Choroid plexus epithelial cell (primary cell): ENCODE measurements at places on chromosomes 4 and X.
A peak's percentile ranks its signal among the peaks of the same experiment; 100 is the strongest.

DNA sequence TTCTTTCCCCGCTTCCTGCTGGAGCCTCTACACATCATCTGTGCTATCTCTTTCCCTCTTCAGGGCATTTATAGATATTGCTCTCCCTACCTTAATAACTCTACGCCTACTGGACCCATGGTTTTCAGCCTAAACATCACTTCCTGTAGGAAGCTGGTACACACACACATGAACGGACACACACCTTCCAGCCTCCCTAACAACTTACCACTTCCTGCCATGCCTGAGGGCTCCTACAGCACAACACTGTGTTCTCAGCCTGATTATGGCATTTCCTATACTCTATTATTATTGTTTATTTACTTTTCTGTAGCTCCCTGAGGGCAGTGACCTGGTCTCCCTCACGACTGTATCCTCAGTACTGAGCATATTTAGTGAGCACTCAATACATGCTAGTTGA, 163.6 kb upstream of the MAP3K15 start:
- DNase-seq, result no peak

- peak; percentile 88 for DNase-seq
These were observed 141.8 kb downstream of the CBR4 start for GRCh38 chr4:168868044-168868781.

DNA sequence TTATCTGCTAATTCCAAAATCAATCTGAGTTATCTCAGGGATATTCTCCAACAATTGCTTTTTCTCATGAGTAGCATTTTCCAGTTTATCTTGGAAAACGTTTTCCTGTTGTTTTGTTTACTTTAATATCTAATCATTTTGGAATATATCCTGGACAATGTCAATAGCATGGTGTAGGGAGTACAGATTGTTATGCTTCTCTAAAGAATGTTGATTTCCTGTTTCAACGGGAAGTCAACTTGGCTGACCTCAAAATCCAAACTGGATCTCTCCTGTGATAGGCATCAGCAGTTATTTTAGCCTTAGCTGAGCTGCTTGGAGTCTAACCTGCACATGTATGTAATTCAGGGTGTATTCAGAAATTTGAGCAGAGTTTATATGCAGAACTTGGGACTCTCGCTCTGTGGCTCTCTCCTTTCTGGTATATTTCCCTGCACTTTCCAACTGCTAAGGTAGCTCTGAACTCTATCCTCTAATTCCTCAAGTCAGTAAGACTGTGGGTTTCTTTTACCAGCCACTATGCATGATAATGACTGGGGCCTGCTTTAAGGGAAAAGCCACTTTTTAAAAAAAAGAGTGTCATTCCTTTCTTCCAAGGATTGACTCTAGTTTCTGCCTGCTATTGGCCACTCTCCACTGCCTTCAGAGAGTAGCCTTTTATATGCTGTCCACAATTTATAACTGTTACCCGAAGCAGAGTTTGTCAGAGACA, 7.7 kb downstream of the PRSS48 start:
- no peak for DNase-seq

GRCh38 chr4:8346838-8347605, 77.5 kb downstream of the HTRA3 start:
- no peak for DNase-seq

GRCh38 chr4:160373911-160374310, 1271.0 kb downstream of the RAPGEF2 start:
- DNase-seq, result no peak

DNA sequence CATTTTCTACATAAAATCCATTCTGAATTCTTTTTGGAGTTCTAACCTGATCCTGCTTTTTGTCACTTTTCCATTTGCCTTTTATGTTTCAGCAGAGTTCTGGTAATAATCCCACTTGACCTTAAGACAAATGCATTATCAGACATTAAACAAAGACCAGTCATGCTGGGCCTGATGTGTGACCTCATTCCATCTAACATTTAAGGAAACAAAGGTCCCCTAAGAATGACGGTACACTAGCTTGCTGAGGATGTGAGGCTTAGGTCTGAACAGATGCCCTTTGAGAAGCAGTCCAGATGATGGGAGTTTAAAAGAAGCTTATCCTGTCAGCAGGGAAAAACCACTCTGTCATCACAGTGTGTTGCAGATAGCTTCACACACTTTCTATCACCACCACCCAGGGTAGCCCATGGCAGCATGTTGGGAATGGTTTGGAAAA, 38.1 kb upstream of the PDE5A start:
- DNase-seq, result no peak

GRCh38 chr4:38925492-38926413, 58.1 kb downstream of the FAM114A1 start:
- DNase-seq, result no peak

DNA sequence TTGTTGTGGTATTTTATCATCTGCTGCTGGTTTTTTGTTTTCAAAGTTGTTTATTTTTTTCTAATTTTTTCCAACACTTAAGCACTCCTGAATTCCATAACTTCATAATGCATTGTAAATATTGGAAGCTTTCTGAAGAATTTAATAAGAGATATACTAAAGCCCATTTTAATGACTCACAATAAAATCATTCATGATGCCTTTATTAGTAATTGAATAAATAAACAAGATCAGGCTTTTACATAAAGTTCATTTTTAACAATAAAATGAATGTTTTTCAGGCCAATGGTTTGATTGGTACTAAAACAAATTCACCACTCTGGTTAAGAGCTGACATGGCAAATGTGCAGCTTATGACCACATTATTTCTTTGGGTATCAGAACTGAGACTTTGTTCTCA, 408.2 kb upstream of the SMIM31 start:
- no peak for DNase-seq

DNA sequence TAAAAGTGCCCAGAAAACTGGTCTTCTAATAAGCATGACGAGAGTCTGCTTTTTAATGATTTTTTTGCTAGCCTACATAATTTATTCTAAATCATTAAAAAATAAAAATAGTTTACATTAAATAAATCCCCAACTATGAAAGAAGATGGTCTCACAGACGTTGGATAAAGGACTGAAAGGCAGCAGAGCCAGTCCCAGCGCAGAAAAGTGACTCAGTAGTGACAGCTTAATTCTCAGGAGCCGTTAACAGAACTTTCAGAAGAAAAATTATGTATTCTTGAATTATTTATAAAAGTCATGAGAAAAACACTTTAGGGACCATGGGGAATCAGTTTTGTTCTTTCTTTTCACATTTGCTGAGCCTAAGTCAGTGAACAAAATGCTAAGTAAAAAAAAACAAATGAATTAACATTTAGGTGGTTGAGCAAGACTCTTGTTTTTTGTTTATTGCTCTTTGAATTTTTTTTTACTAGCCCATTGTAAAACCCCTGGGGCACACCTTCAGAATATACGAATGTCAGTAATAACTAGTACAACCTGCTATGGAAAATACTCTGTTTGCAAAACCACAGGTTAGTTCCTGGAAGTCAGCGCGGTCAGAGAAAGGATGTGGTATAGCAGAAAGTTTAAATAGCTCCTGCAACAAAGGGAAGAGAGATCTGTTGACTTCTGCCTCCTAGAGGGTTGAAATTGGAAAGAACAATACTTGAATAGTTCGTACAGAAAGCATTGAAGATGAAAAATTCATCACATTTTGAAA, 50.4 kb upstream of the CCDC160 start:
- DNase-seq, result no peak

GRCh38 chrX:81527881-81528440, 326.1 kb downstream of the SH3BGRL start:
- DNase-seq, result no peak

DNA sequence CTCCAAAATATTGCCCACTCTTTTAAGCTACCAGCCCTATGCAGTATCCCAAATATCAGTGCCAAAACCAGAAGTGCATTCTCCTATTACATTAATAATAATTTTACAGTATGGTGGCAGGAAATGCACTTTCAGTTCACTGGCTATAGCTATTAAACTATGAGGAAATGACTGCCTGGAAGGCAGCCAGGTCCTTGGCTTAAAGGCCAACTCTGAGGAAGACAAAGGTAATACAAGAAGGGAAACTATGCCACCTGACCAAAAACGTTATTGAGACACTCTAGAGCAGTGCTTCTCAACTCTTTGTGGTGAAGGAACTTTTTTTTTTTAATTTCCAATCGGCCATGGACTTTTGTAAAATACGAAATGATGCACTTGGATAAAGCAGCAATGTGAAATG, 133.6 kb upstream of the VAMP7 start:
- peak; percentile 18 for DNase-seq

DNA sequence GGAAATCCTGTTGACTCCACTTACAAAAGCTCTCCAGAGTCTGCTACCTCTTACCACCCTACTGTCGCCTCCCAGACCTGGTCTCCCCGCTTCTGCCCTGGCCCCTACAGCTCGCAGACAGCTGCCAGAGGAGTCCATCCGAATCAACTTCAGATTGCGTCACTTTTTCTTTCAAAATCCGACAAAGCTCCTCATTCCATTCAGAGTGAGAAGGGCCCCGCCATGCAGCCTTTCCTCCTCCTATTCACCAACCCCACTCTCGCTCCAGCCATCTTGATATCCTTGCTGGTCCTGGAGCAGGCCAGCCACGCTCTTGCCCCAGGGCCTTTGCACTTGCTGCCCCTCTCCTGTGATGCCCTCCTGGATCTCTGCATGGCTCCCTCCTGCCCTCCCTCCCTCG, 5.2 kb upstream of the OPN1LW start:
- DNase-seq, result no peak

GRCh38 chr4:82951196-82951595, 50.7 kb downstream of the THAP9 start:
- peak; percentile 2 for DNase-seq

- DNase-seq, result no peak
These were observed 46.6 kb downstream of the FAM193A start for GRCh38 chr4:2583092-2583491.

GRCh38 chr4:97453186-97453585, 690.1 kb downstream of the STPG2 start:
- DNase-seq, result no peak

GRCh38 chr4:6527683-6528595, 47.0 kb upstream of the MAN2B2 start:
- DNase-seq, result no peak

DNA sequence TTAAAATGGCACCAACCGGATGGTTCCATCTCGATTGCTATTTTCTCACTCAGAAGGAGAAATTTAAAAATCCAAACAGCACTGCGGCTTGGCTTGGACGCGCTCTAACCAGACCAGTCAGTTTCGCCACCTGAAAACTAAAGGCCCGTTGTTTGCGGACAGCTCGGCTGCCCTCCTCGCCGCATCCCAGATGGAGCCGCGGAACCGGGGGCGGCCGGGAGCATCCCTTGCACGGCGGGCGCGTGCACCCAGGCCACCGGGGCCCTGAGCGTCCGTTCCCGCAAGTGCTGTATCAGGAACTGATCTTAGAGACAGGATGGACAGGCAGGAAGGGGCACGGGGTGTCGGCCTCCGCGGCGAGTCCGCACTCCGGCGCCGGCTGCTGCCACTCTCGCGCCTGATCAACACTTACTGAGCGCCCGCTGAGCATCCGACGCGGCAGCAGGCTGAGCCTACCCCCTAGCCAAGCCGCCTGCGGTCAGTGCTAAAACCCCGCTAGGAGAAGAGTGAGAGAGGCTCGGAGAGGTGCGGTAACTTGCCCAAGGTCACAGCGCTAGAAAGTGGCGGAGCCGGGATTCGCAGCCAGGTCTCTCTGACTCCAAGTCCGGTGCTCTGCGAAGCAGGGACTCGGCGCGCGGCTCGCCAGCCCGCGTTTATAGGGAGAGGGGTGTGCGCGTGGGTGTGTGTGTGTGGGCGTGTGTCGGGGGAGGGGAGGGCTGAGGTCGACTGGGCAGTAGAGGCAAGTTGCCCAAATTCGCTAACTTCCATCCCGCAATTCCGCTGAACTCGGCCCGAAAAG, at the start of gene CITED1:
TSS of gene CITED1 (minus strand) at position 629 of the 799 bp plus-strand sequence. CDS start 3,045 bp downstream, outside the sequence.
- DNase-seq, result no peak

DNA sequence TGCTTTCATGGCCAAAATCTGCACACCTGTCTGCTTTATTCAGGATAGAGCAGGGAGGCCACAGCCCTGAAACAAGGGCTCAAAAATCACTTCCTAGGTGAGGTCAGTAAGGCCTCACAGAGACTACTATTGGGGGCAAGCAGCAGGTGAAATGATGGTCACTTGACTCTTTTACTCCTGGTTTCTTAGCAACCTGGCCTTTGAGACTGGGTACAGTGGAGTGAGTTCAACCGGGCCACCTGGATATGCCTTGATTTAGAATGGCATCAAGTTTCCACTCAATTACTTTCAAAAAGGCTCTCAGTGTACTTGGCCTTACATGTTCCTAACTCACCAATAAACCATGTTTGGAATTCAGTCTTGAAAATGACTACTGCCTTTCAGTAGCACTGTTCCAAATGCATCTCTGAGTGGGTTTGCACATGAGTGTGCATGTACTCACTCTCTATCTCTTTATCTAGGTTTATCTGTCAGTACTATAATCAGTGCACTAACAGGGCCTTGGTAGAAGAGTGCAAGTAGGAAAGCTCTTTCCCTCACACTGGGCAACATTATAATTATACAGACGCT, 388.2 kb downstream of the OPHN1 start:
- no peak for DNase-seq

DNA sequence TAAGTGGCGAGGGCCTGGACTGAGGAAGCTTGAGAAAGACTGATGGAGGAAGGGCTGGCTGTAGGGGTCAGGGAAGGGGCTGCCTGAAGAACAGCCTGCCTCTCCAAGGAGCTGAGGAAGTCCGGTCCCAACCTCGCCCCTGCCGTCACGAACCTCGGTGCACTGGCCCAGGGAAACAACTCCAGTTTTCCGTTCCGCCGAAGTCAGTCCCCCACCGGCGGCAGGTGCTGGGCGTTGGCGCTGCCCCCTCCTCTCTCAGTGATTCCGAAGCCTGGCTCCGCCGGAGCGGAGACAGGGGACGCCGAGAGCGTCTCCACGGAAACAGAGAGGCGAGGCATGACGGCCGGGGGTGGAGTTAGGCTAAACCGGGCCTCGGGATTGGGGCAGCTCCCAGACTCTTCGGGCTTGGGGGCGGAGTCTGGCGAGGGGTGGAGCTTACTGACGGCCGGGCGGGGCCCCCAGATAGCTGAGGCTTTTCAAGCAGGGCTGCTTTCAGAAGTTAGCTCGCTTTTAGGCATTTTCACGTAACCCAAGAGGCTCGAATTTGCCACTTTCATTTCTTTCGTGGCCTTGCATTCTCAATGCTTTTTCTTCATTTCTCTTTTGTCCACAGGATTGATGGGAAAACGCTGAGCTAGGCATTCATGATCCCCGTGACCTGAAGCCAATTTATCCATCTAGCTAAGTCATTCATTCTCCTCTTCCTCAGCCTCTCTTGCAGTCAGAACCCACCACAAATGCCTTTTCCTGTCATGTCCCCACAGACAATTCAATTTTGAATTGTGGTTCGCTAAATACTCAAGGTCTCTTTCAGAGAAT, at the start of gene TTC29:
TSS of gene TTC29 (minus strand) at position 309 of the 819 bp plus-strand sequence. CDS start 5,969 bp downstream, outside the sequence.
- peak; percentile 89 for DNase-seq

- DNase-seq, result peak; percentile 10
These were observed 407.3 kb downstream of the PCDH18 start for GRCh38 chr4:137125011-137125410.
